NCI-H446 (cell line): ENCODE measurements at places on chromosomes 7 and 10.

- peak; percentile 16 for DNase-seq
These were observed 17.8 kb downstream of the NPSR1 start for GRCh38 chr7:34675749-34676374.

GRCh38 chr10:128062331-128062880 lies 63.8 kb downstream of the MKI67 start:
- DNase-seq, result no peak

GRCh38 chr7:146956853-146957252 lies 840.3 kb downstream of the CNTNAP2 start:
- DNase-seq, result peak; percentile 51

DNA sequence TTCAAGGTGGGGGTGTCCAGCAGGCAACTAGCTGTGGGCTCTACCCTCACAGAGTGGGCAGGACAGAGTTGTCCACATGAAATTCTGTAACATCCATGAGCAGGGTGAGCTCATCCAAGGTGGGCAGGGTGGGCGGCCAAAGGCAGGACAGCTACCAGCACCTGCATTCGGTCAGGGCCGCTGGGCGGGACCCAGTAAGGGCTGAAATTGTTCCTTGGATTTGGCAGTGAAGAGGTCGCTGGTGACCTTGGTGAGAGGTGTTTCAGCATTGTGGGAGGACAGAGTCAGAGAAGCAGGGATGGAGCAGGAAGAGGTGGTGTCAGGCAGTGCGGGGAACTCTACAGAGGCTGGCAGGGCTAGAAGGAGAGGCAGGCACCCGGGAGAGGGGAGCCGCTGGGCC lies 23.9 kb downstream of the ADCYAP1R1 start:
- no peak for DNase-seq

- DNase-seq, result no peak
These were observed 69.8 kb downstream of the TCF7L2 start for GRCh38 chr10:113019692-113020474.

DNA sequence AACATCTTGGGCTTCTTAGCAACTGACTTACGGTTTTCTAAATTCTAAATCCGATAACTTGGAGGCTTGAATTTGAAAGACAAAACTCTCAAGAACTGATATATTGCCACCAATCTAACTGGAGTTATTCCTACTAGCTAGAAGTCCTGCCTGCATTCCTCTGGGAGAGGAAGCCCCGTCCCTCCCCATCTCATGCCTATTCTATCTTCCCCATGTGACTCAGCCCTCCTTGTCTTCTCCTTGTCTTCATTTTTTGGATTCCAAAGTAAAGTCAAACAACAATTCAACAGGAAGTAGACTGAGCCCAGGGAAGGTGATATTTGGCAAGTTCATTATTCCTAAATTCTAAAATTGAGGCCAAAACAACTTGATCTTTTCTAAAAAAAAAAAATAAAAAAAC lies 587.7 kb downstream of the KCNMA1 start:
- no peak for DNase-seq

GRCh38 chr7:135678612-135679575 lies 16.6 kb downstream of the STMP1 start:
- peak; percentile 65 for DNase-seq

DNA sequence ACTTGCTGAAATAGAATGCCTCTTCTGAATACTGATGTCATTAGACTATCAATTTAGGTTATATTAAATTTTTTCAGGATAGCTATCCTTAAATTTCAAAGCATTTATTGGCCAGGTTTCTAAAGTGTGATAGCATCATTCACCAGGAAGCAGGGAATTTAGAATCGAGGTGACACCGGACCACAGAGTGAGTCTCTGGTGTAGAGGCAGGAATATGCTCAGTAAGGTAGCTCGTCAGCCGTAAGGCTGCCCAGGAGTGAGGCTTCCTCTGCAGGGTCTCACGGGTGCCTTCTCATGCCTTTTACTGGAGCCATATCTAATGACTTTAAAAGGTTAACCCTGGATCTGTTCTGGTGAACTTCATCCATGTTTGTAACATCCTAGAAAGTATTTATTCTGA lies 170.8 kb upstream of the KLF14 start:
- no peak for DNase-seq

DNA sequence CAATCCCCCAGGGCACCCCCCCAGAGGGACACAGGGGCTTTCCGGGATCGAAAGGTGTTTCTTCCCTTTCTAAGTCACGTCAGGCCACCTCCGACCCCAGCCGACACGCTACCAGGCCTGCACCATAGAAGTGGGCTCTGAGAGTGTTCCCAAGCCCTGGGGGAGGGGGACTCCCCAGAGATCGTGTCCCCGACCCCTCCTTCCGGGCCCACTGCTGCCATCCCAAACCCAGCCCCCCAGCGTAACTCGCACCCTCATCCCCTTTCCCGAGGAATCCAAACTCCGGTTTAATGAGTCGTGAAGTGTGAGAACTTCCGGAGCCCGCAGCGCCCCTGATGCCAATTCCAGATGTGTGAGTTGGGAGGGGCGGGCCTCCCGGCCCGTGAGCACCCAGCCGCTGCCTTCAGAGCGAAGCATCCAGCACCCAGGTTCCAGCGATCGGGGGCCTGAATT lies 11.3 kb downstream of the UNCX start:
- DNase-seq, result no peak

- no peak for DNase-seq
These were observed 8.8 kb upstream of the VIPR2 start for GRCh38 chr7:159153511-159153910.

DNA sequence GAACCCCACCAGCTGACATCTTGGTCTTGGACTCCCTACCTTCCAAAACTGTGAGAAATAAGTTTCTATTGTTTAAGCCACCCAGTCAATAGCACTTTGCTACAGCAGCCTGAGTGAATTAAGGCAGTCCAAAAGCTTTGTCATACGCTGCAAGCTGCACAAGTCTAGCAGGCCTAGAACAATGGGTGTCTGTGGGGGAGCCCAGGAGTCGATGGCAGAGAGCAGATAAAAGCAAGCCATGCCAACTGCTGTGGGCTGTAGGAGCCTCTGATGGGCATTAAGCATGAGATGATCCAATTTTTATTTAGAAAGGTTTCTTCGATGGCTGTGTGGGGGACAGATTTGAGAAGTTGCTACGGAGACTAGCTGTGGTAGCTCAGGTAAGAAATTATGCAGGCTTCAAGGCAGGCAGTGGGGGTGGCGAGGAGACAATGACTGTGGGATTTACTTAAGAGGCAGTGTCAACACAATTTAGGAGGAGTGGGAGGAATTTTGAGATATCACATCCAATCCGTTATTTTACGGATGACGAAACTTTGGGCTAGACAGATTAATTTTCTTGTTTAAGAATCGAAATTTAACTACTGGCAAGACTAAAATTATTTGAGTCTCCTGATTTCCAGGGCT lies 110.4 kb downstream of the NRCAM start:
- DNase-seq, result no peak

GRCh38 chr7:128928159-128928813 lies 9.4 kb upstream of the IRF5 start:
- DNase-seq, result no peak

GRCh38 chr7:6106140-6106904 lies 75.1 kb downstream of the ANKRD61 start:
- no peak for DNase-seq

GRCh38 chr10:95253007-95253406 lies 37.8 kb downstream of the PDLIM1 start:
- DNase-seq, result no peak

DNA sequence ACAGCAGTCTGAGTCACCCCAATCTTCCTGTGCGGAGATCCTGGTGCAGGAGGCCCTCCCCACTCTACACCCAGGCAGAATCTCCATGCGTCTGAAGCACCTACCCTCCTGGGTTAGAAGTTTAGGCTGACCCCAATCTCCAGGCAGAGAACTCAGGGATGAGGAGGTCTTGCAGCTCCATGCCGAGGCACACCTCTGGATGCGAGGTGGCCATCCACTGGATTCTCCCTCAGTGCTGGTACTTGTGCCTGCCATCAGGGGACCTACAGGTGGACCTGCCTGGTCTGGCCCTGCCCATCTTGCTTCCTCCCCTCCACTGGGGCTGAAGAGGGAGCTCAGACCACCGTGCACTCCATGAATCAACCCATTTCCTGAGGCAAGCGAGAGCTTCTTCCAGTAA lies 28.8 kb upstream of the AMPH start:
- no peak for DNase-seq

DNA sequence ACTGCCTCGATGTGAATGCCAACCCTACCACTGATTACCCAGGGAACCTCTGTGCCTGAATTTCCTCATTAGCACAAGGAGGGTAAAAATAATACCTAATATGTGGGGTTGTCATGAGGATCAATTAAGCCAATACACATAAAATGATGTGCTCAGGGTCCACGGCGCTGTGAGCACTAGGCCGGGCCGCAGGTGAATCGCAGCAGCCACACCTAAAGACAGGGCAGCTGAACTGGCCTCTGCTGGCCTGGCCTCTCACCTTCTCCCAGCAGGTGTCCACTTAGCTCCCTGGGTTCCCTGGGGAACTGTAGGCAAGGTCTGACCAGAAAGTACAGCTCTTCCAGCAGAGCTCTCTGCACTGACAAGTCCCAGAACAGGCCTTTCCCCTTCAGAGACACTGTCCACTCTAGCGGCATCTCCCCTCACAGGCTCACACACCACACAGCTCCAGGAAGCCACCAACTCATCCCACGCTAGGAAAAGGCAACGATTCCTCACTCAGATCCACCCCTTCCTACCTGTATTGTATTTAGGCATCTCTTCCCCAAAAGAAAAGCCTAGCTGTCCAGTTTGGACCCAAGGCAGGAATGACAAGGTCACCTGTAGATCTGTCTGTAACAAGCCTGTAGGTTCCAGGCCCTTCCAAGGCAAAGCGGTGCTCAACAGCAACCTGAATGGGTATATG lies 273.1 kb downstream of the USP6NL start:
- no peak for DNase-seq

- DNase-seq, result no peak
These were observed 33.9 kb downstream of the FAM107B start for GRCh38 chr10:14740684-14741247.

DNA sequence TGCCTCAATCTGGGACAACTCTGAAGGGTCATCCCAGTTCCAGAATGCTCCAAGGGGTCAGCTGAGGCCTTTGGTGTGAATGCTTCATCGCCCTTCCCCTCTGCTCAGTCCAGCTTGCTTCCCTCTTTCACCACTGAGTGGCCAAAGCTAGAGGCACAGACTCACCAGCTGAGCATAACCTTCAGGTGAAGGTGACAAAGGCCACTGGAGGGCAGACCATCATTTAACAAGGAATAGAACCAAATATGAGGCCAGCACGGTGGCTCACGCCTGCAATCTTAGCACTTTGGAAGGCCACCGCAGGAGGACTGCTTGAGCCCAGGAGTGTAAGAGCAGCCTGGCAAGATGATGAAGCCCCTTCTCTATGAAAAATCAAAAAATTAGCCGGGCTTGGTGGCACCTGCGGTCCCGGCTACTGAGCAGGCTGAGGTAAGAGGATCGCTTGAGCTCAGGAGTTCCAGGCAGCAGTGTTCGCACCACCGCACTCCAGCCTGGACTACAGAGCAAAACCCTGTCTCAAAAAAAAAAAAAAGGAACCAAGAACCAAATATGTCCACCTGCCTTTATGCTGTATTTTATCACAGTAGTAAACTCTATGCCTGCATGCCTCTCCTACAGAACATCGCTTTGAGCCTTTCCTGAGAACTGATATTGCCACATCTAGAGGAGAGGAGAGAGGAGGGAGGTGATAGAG lies 13.4 kb downstream of the PRKAG2 start:
- no peak for DNase-seq

GRCh38 chr7:2040893-2041270 lies 191.9 kb downstream of the MAD1L1 start:
- DNase-seq, result no peak

GRCh38 chr7:104156842-104157277 lies 51.0 kb downstream of the ORC5 start:
- DNase-seq, result no peak

GRCh38 chr10:62861507-62861906 lies 45.3 kb upstream of the EGR2 start:
- DNase-seq, result no peak

- no peak for DNase-seq
These were observed 69.0 kb downstream of the TCF7L2 start for GRCh38 chr10:113019096-113019495.

DNA sequence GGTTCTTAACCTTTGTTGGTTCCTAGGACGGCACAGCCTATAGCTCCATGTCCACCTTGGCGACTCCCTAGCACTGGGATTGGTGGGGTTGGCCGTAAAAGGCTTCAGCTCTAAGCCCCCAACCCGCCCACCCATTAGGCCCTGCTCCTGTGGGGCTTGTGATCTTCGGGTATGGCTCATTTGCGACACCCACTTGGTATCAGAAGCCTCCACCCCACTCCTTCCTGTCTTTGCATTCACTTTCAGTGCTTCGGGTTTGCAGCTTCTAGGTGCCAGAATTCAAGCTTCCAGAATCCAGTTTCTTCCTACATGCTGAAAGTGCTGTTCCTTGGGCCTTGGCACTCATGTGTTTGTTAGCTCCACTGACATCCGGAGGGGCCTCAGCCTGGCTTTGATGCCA lies 39.5 kb downstream of the HABP2 start:
- no peak for DNase-seq

DNA sequence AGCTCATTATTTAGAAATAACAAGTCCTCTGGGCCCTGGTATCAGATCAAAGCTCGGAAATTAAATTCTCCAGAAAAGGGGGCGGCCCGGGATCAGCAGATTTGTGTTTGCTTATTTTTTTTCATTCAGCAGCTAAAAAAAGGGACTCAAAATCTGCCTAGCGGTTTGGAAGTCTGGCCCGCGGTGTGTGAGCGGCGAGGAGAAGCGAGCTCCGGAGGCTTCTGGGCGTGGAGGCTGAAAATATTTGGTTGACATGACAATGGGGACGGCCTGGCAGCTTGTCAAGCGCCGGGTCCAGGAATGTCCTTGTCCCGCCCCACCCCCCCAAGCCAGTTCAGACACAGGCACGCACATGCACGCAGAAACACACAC lies 43.4 kb downstream of the FOXL3 start:
- DNase-seq, result no peak

GRCh38 chr10:16942381-16943078 lies 125.3 kb upstream of the RSU1 start:
- no peak for DNase-seq

GRCh38 chr10:88222881-88223280 lies 359.5 kb downstream of the PTEN start:
- DNase-seq, result no peak

- DNase-seq, result no peak
These were observed 114.1 kb downstream of the BMS1 start for GRCh38 chr10:42896735-42897134.

GRCh38 chr10:122650331-122650730 lies 49.3 kb downstream of the C10orf120 start:
- DNase-seq, result no peak

- no peak for DNase-seq
These were observed 81.0 kb downstream of the RNF216 start for GRCh38 chr7:5700391-5700985.

- DNase-seq, result no peak
These were observed 930 bp downstream of the GIMAP6 start for GRCh38 chr7:150631084-150631826.

GRCh38 chr7:101918426-101918825 lies 101.0 kb downstream of the CUX1 start:
- DNase-seq, result no peak
